ENCODE measurements at places on chromosomes 16 and 17.

GRCh38 chr17:37742762-37743611, 1.9 kb downstream of the HNF1B start:
- no peak for DNase-seq

GRCh38 chr17:40329839-40330794, 21.1 kb downstream of the RARA start:
- no peak for DNase-seq

DNA sequence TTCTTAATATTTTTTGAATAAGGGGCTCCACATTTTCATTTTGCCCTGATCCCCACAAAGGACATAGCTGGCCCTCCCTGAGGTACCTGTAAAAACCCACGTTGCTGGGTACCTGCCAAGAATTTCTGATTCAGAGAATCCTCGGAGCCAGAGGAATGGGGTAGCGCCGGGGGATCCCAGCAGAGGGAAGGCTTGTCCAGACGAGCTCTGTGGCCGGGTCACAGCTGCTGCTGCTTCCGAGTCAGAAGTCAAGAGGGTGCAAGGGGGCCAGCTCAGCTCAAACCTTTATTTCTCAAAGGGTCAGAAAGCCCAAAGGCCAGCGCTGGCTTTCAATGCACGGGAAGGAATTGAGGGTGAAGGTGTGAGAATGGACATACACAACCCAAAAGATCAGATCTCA, 68.9 kb upstream of the SDK2 start:
- DNase-seq: no peak

DNA sequence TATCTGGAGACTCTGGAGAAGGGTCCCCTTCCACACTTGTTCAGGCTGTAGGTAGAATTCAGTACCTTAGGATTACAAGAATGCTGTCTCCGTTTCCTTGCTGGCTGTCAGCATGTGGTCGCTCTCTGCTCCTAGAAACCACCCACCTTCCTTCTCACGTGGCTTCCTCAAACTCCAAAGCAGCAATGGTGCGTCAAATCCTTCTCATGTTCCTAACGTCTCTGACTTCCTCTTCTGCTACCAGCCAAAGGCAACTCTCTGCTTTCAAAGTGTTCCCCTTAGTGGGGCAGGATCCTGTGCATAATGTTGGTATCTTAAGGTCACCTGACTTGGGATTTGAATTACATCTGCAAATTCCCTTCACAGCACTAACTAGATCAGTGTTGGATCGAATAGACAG, 30.9 kb upstream of the DYNLRB2 start:
- DNase-seq: no peak

DNA sequence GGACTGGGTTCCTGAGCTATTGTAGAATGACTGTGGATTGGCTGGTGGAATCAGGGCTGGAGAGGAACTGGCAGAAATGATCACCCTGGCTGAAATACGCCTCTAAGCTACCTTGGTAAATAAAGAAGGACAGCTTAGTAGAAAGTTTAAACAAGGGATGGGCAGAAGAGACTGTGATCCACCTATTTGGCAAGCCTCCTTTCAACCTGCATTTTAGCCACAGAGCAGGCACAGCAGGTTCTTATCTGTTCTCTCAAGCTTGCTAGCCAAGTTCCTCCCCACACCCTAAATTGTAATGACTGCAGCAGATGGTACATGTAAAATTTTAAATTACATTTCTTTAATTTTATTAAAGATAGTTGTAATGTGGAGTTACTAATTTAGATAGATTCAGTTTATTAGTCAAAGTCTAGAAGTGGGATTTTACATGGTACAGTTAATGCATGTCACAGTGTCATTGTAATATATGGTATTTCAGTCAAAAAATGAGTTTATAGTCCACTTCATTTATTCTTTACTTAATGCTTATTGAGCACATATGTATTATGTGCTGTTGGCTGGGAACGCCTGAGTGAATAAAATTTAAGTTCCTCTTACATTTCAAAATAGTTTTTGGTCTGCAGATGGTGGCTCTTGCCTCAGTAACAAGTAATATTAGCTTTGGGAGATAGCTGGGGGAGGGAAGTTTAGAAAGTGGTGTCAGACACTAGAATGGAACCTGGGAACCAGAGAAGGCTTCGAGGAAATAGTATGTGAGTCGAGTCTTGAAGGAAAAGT, 11.2 kb downstream of the EPN2 start:
- DNase-seq: no peak

DNA sequence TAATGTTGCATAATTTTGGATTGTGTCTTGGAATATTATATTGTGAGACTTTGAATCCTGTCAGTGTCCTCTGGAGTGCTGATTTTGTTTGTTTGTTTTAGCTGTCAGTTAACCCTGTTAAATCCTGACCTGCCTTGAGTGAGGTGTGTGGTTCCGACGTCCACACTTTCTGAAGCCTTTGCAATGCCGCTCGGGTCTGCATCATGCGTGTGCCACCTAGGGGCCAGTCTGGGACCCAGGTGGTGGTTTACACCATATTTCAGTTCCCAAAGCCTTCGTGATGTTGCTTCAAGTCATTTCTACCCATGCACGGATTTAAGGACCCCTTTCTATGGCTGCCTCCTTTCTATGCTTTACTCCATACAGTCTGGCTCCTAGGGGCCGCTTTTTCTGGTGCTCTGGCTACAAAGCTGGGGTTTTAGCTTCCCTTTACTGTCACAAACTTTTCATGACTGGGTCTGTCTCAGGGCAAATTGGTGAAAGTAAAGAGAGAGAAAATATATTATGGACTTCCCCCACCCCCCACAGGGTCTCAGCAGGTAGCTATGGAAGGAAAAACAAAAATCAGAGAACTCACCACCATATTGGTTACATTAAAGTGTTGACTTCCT, 11.4 kb upstream of the OR4D1 start:
- no peak for DNase-seq

DNA sequence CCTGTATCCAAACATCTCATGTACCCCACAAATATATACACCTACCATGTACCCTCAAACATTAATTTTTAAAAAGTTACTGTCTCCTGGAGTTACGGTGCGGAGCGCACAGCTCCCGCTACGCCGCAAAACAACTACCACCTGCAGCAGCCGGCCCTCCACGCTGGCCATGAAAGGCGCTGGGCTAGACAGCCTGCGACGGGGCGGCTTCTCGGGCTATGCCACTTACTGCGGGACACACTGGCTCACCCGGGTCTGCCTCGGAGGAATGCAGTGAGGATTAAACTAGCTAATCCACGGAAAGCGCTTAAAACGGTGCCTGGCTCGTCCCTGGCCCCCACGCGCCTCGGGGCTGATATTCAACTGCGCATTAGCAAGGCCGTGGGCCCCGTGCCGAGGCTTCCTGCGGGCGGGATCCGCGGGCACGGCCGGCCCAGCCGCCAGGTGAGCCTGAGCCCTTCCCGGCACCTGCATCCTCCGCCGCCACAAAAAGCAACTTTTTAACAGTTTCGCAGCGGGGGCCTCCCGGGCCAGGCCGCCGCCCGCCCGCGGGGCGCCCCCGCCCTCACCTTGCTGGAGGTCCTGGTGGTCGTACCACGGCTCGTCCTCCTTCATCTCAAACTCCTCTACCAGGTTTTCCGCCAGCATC, 633 bp downstream of the CDR2 start:
- DNase-seq: no peak

GRCh38 chr17:62761884-62762283, 46.2 kb downstream of the MARCHF10 start:
- no peak for DNase-seq

DNA sequence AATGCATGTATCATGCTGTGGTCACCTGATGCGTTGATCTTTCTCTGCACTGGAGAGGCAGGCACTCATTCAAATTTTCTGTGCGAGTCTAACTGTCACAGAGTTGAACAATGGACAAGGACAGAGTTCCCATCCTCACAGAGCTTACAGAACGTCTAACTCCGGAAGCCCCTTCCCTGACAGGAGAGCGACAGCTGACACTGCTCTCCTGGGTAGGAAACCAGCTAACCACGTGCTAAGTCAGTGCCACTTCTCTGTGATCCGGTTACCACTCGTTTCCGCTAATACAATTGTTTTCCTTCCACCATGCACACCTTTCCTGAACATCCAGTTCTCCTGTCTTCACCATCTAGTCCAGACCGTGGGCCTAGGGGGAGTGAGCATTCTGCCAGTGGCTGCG, 11.3 kb downstream of the KLHDC4 start:
- no peak for DNase-seq

GRCh38 chr17:69030169-69030568, 30.6 kb downstream of the ABCA9 start:
- no peak for DNase-seq

GRCh38 chr17:50020841-50021599, 26.0 kb upstream of the DLX3 start:
- DNase-seq: no peak

GRCh38 chr17:79951361-79952264, 84.1 kb downstream of the TBC1D16 start:
- DNase-seq: peak; percentile 14

GRCh38 chr16:84709609-84710008, 9.8 kb downstream of the USP10 start:
- DNase-seq: no peak

- no peak for DNase-seq
These were observed 3.7 kb downstream of the DUXB start for GRCh38 chr16:75697571-75697970.

GRCh38 chr17:45925311-45925710, 31.0 kb downstream of the MAPT start:
- DNase-seq: no peak

- no peak for DNase-seq
These were observed 11.8 kb downstream of the CYB5B start for GRCh38 chr16:69435977-69436820.

GRCh38 chr16:70657956-70658355, 11.6 kb downstream of the IL34 start:
- no peak for DNase-seq

DNA sequence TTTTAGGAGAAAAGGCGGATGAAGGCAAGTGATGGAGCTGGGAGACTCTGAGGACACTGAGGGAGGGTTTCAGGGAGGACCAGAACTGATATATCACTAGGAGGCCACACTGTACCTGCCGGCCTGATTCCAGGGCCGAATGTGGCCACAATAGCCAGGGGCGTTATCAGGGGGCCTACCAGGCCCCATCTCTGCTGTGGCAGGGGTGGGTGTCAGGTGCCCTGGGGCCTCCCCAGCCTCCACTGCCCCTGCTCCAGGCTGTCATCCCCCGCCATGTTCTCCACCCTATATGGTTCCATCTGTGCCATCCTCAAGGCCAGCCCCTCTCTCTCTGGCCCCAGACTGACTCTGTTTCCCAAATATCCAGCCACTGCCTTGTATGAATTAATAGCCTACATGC, 246.5 kb downstream of the GSG1L start:
- DNase-seq: no peak

GRCh38 chr16:55476625-55477533, 2.1 kb upstream of the MMP2 start:
- no peak for DNase-seq

GRCh38 chr17:9240659-9241370, 219.5 kb downstream of the NTN1 start:
- DNase-seq: no peak

DNA sequence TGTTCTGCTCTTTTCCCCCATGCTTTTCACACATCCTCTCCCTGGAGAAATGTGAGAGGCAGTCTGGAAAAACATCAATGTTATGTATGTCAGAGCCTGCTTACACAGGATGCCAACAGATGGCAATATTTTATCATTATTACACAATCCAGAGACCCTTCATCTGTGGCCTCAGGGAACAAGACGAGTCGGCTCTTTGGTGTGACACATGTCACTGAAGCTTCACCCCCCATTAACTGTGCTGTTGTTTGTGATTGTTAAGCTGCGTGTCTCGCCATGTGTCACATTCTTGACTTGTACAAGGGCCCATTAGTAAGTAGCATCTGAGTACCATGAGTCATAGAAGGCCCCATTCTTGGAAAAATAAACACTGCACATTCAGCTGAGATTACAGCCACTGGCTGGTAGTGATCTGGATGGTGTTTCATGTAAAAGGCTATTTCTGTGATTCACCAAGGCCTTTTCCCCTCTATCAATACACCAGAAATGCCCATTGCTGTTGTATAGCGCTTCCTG, 682.1 kb upstream of the SOX9 start:
- DNase-seq: no peak

DNA sequence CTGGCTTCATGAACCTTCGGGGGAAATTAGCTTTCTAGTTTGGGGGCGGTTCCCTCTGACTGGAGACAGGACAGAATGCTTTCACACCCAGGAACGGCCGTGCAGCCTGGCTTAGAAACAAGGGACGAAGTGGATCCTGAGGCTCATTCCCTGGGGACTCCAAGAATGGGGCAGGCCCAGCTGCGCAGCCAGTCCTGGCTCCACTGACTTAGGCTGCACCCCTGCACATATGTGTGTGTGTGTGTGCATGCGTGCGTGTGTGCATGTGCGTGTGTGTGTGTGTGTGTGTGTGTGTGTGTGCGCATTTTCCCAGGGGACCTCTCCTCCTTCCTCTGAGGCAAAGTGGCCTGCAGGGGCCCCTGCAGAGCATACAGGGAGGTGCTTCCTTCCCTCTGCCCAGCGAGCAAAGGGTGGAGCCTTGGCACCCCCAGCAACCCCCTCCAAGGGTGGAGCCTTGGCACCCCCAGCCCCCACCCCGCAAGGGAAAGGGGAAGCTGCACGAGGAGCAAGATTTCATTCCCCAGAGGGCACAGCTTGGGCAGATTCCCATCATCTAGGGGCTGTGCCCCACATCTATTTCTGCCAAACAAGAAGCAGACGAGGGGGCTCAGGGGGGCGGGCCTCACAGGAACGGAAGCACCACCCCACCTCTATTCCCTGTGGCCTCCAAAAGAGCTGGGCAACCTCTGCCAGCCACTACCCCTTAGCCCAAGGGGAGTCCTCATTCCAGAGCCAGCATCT, 97.6 kb upstream of the CBX4 start:
- DNase-seq: no peak

- DNase-seq: no peak
These were observed 55.8 kb downstream of the MYH13 start for GRCh38 chr17:10316801-10317542.

GRCh38 chr17:5526821-5527598, 40.6 kb downstream of the MIS12 start:
- no peak for DNase-seq

GRCh38 chr17:49456183-49456965, 38.7 kb upstream of the NGFR start:
- DNase-seq: no peak

DNA sequence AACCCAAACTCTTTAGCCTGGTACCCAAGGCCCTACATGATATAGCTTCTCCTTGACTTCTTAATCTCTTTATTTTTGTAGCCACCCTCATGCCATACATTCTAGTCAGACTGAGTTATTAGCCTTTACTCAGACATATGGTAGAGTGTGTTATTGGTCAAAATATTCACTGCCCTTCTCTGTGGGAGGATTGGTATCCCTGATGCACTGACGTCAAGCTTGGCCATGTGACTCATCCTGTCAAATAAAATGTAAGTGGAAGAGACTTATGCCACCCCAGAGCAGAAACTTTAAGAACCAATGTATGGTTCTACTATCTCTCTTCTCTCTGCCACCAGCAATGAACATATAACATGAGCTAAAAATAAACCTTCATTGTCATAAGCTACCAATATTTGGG, 12.2 kb upstream of the BEAN1 start:
- DNase-seq: no peak

GRCh38 chr16:10616756-10617640, 36.6 kb upstream of the EMP2 start:
- no peak for DNase-seq

GRCh38 chr16:67555795-67556212, 6.5 kb upstream of the CTCF start:
- no peak for DNase-seq

- DNase-seq: no peak
These were observed 11.7 kb downstream of the LDHD start for GRCh38 chr16:75104836-75105235.
